ENCODE measurements at places on chromosomes 7 and 10.

DNA sequence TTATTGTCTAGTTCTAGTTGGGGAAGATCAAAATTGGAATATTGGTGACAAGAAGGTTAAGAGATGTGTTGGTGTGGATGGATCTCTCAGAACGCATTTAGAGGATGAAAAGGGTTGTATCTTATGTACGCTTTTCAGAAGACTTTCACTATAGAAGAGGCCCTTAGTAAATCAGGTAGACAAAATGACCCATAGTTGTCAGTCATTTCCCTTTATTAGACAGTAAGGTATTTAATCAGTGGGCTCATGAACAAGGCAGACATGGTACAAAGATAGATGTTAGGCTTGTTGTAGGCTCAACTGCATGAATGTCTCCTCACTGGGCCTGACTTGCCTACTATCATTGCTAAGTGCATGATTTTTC, 359.2 kb downstream of the PHF14 start:
- DNase-seq: no peak

- no peak for DNase-seq
Measured at GRCh38 chr7:137881607-137882260, 35.0 kb upstream of the DGKI start.

DNA sequence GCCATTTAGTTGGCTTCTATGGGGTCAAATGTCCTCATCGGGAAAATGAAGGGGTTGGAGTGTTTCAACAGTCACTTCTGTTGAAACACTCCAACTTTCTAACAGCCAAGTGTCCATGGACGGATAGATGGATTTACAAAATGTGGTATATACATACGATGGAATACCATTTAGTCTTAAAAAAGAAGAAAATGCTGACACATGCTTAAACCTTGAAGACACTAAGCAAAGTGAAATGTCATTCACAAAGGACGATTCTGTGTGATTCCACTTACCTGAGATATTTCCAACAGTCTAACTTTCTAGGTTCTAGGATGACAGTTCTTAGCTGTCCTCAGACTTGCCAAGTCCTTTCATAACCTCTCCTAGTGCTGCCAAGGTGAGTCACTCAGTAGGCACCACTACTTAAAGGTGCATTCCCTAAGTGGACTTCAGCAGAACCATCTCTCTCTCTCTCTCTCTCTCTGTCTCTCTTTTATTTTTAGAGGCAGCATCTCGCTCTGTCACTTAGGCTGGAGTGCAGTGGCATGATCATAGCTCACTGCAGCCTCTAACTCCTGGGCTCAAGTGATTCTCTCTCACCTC, 69.0 kb downstream of the DENND2A start:
- no peak for DNase-seq

DNA sequence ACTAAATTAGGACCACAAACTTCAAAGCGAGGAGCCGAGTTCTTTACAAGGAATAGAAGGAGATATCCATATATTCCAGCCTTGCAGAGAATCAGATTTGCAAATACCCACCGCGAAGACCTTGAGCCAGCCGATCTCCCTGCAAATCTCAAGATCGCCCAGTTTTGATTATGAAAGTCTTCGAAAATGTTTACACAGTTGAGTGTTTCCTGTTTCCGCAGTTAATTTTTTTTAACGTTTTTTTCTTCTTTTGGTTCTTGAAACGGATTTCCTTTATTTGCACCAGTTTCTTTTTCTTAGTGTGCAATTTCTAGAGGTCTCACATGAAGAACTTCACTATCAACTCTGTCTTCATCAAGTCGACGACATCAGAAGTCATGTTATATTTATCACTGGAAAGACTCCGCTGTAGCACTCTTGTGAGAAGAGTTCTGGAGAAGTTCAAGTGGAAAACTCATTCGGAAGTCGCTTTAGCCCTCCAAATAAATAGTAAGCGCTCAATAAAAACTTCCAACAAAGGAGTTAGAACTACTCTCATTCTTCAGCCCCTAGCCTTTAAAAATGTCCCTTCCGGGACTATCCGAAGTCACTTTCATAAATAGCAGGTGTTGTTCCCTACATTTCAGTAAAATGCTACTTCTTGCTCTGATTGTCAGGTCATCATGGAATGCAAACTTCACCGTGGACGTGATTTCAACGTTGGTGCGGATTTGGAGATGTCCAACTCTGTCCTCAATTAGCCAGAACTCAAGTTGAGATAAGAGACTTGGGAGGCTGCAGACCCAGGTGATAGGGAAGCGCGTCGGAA, 11.9 kb upstream of the SPAG6 start:
- DNase-seq: no peak

DNA sequence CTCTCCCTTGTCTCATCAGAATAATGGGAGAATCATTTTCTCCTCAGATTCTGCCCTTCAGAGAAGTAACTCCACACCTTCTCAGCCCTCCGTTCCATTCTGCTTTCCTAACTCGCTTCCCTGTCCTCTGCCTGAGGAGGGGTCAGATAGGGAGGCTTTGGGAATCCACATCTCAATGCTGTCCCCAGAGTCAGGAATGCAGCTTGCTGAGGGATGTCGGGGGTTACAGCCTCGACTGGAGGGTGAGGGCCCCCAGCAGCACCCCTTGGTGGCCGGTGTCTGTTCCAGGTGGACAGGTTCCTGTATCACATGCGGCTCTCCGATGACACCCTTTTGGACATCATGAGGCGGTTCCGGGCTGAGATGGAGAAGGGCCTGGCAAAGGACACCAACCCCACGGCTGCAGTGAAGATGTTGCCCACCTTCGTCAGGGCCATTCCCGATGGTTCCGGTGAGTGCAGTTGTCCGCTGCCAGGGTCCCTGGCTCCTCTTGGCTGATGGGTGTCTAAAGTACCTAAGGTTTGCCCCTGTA, 6.9 kb downstream of the HKDC1 start:
- no peak for DNase-seq

GRCh38 chr10:86795353-86795752, 38.9 kb downstream of the BMPR1A start:
- DNase-seq: no peak

DNA sequence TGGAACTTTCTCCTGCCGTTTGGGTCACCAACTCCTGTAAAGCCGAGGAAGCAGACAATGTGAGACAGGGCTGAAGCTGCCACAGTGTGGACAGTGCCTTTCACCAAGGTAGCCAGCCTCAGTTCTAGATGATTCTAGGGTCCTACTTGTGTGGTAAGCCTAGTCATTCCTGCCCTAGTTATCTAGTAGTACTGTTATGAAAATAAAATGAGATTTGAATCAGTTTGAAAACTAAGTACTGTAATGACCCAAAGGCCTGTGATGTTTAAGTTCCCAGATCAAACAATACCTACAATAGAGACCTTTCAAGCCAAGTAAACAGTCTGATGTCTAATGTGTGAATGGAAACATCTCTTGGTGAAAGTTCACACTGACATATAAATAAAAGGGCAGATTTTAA, 37.1 kb downstream of the POLL start:
- no peak for DNase-seq

DNA sequence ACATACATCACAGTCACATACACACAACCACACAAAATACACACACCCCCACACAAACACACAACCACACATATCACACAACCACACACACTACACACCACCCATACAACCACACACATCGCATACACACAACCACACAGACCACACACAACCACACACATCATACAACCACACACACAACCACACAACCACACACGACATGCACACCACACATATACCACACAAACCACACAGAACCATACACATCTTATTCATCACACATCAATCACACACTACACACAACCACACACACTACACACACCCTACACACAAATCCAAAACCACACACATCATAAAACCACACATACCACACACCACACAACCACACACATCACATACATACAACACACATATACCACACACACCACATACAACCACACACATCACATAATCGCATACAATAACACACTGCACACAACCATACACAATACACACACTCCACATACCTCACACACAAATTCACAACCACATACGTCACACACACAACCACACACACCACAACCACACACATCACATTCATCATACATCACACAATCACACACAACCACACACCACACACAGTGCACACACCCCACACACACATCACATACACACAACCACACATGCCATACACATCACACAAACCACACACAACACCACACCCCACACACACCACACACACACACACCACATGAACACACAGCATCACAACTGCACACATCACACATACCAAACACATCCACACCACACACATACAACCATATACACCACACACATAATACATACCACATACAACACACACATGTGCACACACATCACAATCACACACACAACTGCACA, 30.4 kb downstream of the GPRIN2 start:
- DNase-seq: no peak

- no peak for DNase-seq
Measured at GRCh38 chr10:86918022-86918471, 39.4 kb downstream of the MMRN2 start.

DNA sequence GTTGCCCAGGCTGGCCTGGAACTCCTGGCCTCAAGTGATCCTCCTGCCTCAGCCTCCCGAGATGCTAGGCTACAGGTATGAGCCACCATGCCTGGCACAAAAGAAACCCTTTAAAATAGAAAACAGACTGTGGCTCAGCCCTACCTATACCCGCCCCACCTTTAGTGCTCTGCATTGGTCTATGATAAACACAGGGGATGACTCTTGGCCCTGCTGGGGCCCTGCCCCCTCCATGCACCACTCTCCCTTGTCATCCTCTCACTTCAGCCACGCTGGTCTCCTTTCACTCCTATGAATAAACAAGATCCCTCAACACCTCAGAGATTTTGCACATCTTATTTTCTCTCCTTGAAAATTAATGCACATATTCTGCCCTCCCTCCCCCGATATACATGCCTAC, 251.4 kb upstream of the KLF14 start:
- DNase-seq: no peak

- no peak for DNase-seq
Measured at GRCh38 chr10:82565197-82565575, 690.2 kb downstream of the NRG3 start.

DNA sequence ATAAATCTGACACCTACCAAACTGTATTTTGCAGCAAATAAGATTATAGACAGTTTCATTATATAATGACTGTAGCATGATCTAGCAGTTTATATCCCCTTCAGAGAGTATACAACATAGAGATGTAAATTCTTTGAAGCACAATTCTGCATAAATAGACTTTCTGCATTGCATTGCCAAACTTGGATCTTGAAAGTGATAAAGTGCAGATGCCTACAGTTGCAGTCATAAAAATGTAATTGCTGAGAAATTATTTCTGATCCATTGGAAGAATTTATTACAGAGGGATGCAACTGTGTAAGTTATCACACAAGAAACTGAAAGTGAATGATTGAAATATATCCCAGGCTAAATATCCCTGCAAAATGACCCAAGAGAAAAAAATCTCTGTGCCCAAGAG, 65.1 kb downstream of the CTNNA3 start:
- no peak for DNase-seq

- DNase-seq: no peak
Measured at GRCh38 chr10:124321433-124322089, 97.2 kb downstream of the OAT start.

- no peak for DNase-seq
Measured at GRCh38 chr10:115141254-115141653, 48.1 kb downstream of the ATRNL1 start.

GRCh38 chr7:14717816-14718215, 184.7 kb downstream of the DGKB start:
- no peak for DNase-seq

GRCh38 chr10:15609246-15609645, 110.5 kb downstream of the ITGA8 start:
- DNase-seq: no peak

GRCh38 chr10:23319835-23320234, 24.8 kb downstream of the C10orf67 start:
- DNase-seq: no peak

DNA sequence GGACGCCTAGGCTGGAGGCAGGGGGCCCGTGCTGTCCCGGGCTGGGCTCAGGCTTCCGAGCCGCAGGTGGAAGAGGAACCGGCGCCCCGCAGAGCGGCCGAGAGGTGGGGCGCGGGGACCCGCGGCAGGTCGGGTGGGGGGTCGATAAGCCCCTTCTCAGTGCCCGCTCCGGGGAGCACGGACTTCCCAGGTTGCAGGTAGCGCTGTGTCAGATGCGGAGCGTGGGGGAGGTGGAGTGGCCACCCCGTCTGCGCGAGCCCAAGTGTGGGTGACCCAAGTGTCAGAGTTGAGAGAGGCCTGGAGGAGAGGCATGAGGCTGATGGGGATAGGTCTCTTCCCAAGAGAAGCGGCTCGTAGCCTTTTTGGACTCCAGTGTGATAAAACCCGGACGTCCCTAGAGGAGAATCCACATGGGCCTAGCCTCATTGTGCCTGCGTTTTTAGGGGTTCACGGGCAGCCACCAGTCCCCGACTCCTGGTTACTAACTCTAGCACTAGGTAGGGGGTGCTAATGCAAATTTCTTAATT, 580 bp downstream of the EEPD1 start:
- peak; percentile 7 for DNase-seq

DNA sequence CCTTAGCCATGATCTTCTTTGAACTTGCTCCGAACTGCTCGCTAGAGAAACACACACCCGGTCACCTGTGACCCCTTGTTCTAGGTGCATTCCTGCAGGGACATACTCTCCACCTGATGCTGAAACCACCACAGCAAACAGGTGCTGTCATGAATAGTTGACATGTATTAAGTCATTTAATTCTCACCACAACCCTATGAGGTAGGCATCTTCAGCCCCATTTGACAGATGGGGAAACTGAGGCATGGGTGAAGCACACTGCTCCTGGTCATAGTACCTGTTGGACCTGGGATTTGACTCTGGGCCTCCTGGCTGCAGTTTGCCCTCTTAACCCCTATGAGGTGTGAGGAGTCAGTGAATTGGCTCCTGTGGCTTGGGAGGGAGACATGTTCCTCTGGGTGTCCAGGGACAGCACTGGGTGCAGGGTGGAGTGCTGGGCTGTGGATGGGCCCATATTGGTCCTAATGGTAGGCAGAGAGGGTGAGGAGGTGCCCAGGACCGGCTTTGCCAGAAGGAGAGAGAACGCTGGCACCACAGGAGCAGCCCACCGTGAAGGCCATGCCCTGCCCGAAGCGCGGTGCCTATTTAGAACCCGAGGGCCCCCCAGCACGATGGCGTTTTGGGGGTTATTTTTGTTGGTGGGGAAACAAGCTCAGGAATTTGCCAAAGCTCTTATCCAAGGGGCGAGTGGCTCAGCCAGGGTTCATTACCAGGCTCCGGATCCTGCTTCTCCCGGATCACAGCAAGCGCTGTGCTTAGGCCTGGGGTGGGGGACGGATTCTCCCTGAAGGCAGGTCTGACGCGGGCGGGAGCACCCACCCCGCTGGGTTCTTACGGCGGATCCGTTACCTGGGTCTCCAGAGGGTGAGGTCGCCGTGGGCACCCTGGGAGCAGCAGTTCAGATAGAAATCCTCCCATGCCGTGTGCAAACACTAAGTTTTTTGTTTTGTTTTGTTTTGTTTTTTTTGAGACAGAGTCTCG, 52.3 kb downstream of the GLRX3 start:
- DNase-seq: no peak

- no peak for DNase-seq
Measured at GRCh38 chr7:25460433-25460832, 232.1 kb upstream of the NPVF start.

GRCh38 chr7:82594665-82595064, 151.1 kb upstream of the CACNA2D1 start:
- no peak for DNase-seq

Data from stimulated activated CD4-positive, alpha-beta T cell treated with anti-CD3 and anti-CD28 coated beads, Interleukin-12 subunit alpha, Interleukin-12 subunit beta, amount 100 ng/mL, for 48 hours (primary cell).